ENCODE measurements at places on chromosomes 13 and 19. TPM values are rescaled to one million over a fixed set of nuclear protein-coding genes. Genes with fewer than 3 reads are reported as not detected.

DNA sequence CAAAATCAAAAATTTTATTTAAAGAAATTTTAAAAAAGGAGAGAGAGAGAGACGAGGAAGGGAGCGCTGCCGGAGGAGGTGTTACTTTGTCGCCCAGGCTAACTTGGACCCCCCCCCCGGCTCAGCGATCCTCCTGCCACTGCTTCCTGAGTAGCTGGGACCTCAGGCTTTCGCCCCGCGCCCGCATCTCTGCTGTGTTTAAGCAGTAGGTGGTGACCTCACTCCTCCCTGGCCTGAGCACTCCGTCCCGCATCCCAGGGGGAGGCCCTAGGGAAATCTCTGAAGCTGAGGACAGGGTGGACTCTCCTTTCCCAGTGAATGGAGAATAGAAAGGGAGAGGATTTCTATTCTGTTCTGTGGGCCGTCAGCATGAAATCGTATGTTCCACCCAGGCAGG, 485 bp upstream of the ZNF845 start:
- no peak for DNase-seq

DNA sequence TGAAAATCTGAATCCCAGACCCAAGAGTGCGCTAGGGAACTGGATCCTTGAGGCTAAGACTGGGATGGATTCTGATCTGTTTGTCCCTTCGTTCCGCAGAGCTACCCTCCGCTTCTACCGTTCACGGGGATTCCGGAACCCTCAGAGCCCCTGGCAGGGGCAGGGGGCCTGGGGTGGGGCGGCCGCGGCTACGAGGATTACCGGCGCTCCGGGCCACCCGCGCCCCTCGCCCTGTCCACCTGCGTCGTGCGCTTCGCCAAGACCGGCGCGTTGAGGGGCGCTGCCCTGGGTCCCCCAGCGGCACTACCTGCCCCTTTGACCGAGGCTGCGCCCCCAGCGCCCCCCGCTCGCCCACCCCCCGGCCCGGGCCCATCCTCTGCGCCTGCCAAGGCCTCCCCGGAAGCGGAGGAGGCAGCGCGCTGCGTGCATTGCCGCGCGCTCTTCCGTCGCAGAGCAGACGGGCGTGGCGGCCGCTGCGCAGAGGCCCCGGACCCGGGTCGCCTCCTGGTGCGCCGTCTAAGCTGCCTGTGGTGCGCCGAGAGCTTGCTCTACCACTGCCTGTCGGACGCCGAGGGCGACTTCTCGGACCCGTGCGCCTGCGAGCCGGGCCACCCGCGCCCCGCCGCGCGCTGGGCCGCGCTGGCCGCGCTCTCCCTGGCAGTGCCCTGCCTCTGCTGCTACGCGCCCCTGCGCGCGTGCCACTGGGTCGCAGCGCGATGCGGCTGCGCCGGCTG, 7.1 kb downstream of the SPRED3 start:
- DNase-seq = no peak

DNA sequence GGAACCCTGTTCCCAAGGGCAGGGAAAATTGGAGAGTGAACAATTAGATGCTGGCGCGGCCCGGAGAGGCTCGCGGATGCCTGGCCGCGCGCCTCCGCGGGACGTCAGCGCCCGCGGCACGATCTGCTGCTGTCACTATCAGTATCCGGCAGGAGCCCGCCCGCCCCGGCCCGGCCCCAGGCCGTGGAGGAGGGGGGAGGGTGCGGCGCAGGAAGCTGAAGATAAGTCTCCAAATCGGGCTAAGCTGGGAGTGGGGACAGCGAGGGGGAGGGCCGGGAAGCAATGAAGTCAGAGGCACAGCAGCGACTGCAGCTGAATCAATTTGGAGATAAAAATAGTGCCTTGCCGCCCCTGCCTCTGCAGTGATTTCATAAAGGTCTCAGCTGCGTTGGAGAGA, 441.5 kb upstream of the KLF12 start:
- DNase-seq = peak; percentile 85

- DNase-seq = no peak
Measured at GRCh38 chr19:38412961-38413360, 10.1 kb downstream of the FAM98C start.

- no peak for DNase-seq
Measured at GRCh38 chr13:43274881-43275280, 251.5 kb downstream of the DNAJC15 start.

GRCh38 chr13:50635504-50635903, 208.0 kb downstream of the DLEU7 start:
- peak; percentile 22 for DNase-seq

DNA sequence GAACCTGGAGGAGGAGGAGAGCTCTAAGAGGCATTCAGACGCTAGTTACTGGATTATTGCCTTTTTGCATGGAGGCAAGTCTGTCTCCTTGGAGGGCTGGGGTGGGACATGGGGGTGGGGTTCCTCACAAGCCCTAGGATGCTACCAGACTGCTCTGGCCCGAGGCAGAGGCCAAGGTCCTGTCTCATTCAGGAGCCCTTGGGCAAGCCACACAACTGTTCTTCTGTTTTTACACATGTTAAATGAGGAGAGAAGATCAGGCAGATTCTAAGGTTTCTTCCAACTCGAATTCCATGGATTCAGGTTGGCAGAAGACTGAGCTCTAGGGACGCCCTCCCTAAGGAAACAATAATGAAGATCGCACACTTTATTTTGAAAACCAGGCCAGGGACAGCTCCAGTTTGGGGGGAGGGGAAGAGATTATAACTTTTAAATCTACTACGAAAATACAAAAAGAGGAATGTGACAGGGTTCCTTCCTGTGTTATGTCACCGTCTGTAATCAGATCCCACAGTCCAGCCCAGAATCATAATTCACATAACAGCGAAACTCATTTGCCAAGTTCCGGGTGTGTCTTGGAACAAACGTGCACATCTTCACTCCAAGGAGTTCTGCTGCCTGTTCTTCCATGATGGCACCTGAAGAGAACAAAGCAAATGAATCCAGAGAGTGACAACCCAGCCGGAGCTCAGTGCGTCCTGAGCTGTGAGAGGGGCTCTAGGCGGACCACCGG, 25.2 kb downstream of the IL17D start:
- peak; percentile 80 for DNase-seq

- DNase-seq = no peak
Measured at GRCh38 chr13:109769275-109769674, 17.1 kb downstream of the IRS2 start.

DNA sequence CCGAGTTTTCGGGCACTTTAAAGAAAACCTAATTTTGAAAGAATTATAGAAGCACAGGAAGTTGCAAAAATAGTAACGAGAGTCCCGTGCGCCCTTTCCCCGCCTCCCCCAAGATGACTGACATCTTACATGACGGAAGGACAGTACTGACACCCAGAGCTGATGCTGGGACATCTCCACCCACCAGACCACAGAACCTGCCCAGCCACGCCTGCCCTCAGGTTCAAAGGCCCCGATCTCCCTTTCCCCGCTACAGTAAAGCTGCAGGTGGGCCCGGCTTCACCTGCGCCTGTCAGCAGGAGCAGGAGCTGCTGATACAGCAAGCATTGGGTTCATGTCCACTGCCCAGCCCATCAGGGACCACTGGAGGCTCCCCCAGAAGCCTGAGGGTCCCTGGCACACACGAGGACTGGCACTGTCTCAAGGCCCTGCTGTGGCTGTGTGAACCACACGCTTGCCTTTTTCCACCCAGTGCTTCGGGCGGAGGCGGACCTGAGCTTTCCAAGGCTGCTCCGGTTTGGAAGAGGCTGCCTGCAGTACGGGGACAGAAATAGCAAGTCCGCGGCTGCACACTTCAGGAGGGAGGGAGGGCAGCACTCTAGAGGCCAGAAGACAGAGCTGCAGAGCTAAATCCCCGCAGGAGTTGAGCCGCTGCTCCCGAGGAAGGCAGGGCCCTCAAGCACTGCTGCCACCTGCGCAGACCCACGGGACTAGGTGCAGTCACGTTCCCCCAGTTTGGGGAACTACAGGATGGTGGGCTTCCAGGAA, 8.7 kb downstream of the MAP2K2 start:
- DNase-seq = no peak

DNA sequence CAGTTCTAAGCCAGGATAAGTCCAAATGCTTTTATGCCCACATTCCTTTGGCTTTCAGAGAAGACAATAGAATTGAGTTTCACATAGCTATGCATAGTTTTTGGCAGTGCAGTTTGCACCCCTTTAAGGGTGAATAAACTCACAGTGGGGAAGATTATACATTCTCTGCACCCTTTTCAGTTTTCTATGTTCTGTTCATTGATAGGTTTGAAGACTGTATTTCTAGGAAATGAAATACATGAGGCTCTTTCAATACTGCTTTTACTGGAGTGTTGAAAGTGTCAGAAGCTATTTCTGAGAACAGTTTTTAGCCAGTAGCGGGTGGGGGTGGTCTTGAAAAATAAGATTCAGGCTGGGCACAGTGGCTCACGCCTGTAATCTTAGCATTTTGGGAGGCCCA, 46.2 kb downstream of the IPO5 start:
- DNase-seq = no peak

GRCh38 chr13:108915634-108916512, 286.5 kb downstream of the MYO16 start:
- DNase-seq = peak; percentile 72

- DNase-seq = no peak
Measured at GRCh38 chr13:45055902-45056648, 64.2 kb upstream of the GTF2F2 start.

- no peak for DNase-seq
Measured at GRCh38 chr19:52086481-52086880, 9.1 kb downstream of the ZNF841 start.

DNA sequence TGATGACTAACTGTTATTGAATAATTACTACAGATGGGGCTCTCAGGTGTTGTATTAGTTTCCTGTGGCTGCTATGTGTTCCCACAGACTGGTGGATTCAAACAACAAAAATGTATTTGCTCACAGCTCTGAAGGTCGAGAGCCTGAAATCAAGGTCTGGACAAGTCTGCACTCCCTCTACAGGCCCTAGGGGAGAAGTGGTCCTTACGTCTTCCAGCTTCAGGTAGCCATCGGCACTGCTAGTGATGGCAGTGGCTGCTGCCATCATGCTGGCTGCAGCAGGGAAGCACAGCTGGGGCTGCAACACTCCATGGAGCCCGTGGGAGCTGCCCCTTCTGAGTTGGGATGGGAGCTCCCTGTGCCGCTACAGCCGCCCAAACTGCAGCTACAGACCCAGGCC, 1.9 kb downstream of the TEX26 start:
- no peak for DNase-seq

- DNase-seq = no peak
Measured at GRCh38 chr13:19766591-19766990, 16.2 kb downstream of the PSPC1 start.

DNA sequence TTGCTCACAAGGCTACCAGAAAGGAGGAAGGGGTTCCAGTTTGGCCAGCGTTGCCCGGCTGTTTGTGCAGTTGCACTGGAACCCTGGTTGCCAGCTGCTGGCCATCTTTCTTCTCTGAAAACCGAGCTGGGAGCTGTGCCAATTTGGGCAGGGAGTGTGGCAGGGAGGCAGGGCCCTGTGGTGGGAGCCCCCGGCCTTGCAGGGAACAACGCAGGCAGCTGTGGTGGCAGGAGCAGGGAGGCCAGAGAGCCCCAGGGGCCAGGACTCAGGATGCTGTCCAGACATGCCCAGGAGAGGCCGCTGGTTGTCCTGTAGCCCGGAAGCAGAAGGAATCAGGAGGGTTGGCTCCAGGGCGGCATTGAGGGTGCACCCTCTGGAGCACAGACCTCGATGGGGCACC, 4.8 kb downstream of the KMT5C start:
- no peak for DNase-seq

DNA sequence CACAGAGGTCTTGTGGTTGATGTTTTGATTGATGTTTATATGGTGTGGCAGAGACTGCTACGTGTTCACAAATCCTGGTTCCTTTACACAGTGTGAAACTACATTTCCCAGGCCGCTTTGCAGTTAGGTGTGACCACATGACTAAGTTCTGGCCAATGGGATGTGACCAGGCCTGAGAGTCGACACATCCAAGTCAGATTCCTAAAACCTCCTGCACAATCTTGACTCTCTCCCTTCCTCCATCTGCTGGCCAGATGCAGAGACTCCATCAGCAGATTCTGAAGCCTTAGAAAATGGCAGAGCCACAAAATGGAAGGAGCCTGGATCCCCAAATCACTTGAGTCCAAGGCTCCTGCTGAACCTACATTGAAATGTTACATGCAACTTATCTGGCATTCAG, 12.6 kb downstream of the CD37 start:
- DNase-seq = peak; percentile 84

GRCh38 chr19:40303765-40304164, 18.6 kb upstream of the AKT2 start:
- no peak for DNase-seq

GRCh38 chr13:112828082-112828699, 138.4 kb downstream of the ATP11A start:
- DNase-seq = no peak

DNA sequence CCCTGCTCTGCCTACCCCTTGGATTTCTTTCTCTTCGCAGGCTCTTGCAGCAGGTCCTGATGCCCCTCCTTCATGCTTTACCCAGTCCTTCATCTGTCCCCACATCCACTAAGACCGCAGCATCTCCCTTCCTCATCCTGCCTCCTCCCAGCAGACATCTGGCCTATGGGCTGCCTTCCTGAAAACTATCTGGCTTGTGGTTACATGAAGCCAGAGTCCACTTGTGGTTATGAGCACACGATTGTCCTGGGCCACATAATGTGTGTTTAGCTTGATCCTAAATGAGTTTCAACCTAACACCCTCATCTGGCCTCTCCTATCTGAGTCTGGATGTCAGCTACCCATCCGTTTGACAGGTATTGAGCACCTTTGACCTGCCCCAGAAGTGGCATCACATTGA, 5.5 kb upstream of the ZNF175 start:
- no peak for DNase-seq

DNA sequence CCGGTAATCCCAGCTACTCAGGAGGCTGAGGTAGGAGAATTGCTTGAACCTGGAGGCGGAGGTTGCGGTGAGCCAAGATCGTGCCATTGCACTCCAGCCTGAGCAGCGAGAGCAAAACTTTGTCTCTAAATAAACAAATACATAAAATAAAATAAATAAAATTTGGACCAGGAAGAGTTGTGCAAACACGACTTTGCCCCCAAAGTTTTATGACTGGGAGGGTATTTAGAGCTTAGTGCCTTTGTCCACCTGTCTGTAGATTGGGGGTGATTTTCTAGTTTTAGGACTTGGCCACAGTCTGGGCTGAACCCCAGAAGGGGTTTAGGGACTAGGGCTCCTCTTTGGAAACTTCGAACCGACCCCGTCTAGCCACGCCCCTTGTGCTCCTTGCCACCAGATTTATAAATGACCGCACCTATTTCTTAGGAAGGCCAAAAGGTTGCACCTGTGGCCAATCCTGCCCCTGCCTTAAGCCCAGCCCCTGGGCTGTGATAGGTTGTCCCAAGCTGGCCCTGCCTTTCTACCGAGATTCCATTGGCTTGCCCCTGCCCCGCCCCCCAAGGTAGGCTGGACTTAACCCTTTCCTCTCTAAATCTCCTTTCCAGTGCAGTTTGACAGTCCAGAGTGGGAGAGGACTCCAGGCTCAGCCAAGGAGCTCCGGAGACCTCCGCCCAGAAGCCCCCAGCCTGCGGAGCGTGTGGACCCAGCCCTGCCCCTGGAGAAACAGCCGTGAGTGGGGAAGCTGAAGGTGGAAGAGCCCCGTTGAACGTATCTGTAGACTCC, 5.3 kb downstream of the SHD start:
- DNase-seq = no peak

The ACP7 gene
- total RNA-seq = 5.2 TPM

The FOXO1 gene
- total RNA-seq = 23.9 TPM

The UPK1A gene
- total RNA-seq = 0.49 TPM

The ALKBH6 gene
- total RNA-seq = 9.2 TPM

The PTH2 gene
- not detected for total RNA-seq

The PSPN gene
- total RNA-seq = 0.59 TPM

The MATK gene
- total RNA-seq = 0.99 TPM

The LRRC4B gene
- total RNA-seq = 5.1 TPM

The LRRC63 gene
- total RNA-seq = 0.10 TPM

The ZNF470 gene
- 3.9 TPM for total RNA-seq

The NCCRP1 gene
- 11.7 TPM for total RNA-seq

The IFNL1 gene
- not detected for total RNA-seq

The CNMD gene
- 0.49 TPM for total RNA-seq

The C19orf67 gene
- total RNA-seq = not detected
